ENCODE measurements at places on chromosomes 2 and 18. TPM values are rescaled to one million over a fixed set of nuclear protein-coding genes. Genes with fewer than 3 reads are reported as not detected.

DNA sequence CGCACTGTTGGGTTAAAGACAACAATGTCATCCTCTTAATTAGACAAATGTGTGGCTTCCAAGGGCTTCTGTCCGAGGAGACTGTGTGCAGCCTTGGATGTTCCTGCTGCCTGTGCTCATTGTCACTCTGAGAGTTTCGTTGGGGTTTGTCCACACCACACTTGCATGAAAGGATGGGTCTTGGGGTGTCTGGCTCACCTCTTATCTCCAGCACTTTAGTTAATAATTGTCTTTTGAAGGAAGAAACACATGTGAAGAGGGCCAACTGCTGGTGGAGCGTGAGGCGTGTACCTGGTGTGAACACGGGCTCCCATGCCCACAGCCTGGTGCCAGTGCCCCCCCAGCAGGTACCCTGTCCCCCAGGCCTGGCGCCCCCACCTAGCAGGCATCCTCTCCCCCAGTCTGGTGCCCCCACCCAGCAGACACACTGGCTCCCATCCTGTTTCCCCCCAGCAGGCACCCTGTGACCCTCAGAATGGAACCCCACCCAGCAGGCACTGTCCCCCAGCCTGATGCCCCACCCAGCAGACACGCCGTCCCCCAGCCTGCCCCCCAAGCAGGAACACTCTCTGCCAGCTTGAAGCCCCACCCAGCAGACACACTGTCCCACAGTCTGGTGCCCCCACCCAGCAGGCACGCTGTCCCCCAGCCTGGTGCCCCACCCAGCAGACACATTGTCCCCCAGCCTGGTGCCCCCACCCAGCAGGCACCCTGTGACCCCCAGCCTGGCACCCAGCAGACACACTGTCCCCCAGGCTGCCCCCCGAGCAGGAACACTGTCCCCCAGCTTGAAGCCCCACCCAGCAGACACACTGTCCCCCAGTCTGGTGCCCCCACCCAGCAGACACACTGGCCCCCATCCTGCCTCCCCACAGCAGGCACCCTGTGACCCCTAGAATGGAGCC, 96.3 kb upstream of the TMEM18 start:
- no peak for DNase-seq

GRCh38 chr2:135586148-135586547, 54.9 kb downstream of the R3HDM1 start:
- DNase-seq, result no peak

- DNase-seq, result peak; percentile 28
These were observed 10.7 kb downstream of the SPTBN1 start for GRCh38 chr2:54466870-54467269.

DNA sequence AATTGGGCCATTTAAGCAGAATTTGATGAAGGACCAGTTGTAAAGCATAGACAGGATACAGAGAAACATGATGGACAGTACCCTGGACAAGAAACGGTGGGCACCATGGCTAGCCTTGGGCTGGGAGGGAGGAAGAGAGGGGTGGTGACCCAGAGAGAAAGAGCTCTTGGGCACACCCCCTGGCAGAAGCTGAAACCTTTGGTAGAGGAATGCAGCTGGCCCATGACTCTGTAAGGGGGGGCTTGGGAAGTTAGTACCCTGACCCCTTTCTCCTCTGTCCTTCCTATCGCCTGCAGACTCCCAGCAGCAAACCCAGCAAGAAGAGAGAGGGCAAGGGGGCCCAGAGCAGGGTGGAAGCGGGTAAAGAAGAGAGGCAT, 32.6 kb downstream of the MRPL44 start:
- no peak for DNase-seq

- DNase-seq, result peak; percentile 71
These were observed 88.2 kb downstream of the GREB1L start for GRCh38 chr18:21330122-21330701.

GRCh38 chr2:36611316-36611990, 13.5 kb upstream of the FEZ2 start:
- no peak for DNase-seq

GRCh38 chr2:238916176-238916874, 68.4 kb downstream of the TWIST2 start:
- DNase-seq, result peak; percentile 55

DNA sequence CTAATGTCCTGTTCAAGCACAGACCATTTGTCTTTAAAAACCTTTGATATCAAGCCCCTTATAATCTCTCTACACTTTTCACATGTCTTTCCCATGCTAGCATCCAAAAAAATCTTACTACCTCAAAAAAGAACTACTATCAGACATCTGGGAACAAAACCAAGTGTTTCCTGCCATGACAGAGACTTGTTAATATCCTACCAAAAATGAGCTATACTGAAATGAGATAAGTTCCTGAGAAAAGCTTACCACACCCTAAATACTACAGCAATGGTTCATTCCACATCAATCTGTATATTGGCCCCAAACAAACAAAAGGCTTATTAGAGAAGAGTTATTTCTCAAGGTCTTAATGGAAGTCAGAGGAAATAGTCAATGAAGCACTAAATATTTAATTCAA, 230.1 kb downstream of the DYM start:
- DNase-seq, result peak; percentile 45

DNA sequence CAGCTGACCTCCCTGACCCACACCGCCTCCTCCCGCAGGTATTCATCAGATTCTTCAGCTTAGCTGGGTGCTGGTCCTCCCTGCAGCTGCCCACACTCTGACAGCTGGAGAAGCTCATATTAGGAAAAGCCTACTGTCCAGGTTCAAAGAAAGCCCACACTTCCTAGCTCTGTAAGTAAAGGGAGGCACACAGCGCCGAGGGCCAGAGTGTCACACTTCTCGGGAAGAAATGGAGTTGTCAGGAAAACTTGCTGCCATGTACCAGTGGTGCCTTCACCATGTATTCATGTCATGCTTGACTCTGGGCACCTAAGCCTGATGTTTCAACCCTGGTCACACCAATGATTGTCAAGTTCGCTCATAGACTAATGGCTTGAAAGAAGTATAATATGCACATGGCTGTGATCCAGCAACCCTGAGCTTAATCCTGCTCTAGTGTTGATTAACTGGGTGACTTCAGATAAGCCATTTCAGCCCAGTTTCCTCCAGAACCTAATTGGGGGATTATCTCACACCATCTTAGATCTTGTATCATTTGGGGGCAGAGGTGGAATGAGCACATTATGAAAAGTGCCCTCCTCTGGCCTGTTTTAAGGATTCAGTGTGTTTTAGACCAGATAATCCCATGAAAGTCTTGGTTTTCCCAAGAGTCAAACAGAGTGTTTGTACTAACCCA, 180.3 kb upstream of the PARD3B start:
- DNase-seq, result no peak

DNA sequence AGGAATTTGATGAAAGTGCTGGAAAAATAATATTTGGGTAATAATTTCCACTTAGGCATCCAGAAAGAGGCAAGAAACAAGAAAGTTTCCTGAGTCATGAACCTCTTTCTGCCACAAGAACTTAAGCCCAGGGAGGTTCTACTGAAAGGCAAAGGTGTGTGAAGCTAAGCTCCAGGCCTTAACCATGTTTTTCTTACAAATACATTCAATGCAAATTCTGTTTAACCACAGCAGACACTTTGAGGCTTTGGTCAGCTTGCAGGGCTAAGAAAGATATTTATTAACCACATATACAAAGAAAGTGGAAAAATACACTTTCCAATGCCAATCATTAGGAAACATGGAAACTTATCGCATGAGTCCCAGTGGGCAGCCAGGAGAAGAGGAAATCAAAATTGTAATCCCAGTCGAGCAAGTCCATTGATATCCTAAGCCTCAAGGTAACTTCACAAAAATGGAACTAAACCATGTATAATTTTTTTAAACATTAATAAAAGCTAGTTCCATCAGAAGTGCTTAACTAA, 68.3 kb downstream of the PIEZO2 start:
- DNase-seq, result no peak

DNA sequence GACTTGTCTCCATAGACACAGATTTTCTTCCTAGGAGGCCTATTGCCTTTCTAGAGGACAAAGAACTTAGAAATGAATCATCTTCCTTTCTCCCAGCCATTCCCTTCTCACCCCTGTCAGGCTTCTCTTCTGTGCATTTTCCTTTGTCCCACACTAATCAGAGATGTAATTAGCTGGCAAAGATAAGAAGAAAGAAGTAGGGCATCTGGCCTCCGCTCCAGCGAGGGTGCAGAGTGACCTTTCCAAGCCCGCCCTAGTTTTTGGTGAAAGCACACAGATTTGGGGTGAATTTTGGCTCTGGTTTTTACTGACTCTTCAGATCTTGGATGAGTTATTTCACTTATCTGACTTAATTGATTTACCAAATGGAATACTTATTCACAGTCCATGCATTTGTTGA, 626.5 kb downstream of the ZEB2 start:
- no peak for DNase-seq

DNA sequence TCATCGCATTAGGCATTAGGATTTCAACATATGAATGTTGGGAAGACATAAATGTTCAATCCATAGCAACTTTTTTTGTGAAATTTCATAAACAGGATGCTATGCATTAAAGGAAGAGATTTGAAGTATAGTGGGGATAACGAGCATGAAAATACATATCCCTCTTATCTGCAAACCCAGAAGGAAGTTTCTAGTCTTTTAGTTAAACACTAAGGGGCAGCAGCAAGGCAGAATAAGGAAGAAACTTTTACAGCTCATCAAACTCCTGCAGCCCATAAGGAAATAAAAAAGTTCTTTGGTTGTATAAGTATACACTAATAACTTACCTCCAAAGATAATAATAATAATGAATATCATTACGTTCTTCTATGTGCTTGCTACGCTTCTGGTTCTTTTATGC, 81.5 kb downstream of the CD226 start:
- no peak for DNase-seq

GRCh38 chr2:233915128-233915527, 2.0 kb upstream of the TRPM8 start:
- DNase-seq, result peak; percentile 16

DNA sequence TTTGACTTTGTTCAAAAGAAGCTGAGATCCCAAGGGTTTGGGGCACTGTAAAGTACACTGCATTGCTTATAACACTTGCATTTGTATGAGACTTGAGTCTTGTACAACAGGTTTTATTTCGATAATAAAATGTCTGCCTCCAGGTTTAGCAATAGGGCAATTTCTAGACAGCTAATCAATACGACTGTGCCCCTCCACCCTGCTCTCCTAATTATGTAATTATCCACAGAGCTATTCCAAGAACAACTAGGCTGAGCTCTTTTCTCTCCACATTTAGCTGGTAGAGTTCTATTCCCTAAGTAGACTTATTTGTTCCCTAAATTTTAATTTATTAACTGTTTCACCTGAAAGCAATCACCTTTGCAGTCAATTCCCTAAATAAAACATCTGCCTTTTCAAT, 52.9 kb upstream of the LINC00305 start:
- DNase-seq, result no peak

DNA sequence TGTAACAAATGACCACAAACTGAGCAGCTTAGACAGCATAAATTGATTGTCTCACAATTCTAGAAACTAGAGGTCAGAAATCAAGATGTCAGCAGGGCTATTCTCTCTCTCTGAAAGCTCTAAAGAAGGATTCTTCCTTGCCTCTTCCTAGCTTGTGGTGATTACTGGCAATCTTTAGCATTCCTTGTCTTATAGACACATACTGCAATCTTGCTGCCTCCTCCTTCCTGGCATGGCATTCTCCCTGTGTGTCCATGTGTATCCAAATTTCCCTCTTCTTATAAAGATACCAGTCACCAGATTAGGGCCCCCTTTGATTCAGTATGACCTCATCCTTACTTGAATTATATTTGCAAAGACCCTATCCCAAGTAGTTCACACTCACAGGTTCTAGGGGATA, 2.3 kb downstream of the ASB3 start:
- DNase-seq, result peak; percentile 62

- DNase-seq, result peak; percentile 99
These were observed 90.6 kb downstream of the TWIST2 start for GRCh38 chr2:238938401-238939055.

DNA sequence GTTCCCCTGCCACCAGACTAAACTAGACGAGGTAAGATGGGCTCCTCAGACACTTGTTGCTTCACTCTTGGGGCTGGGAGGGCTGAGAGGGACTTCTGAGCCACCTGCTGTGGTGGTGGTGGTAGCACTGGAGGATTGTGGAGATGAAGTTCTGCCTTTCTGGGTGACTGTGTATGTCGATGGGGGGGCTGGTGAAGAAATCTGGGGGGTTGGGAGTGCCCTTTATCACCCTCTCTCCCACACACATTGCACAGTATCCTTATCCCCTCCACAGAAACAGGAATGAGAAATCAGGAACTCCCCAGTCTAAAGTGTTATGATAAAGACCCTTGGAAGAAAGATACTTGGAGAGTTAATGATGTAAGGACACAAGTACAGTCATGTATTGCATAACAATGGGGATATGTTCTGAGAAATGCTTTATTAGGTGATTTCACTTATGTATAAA, 38.5 kb downstream of the HK2 start:
- peak; percentile 47 for DNase-seq

GRCh38 chr2:31151501-31151900, 13.3 kb upstream of the GALNT14 start:
- peak; percentile 23 for DNase-seq

GRCh38 chr2:61320181-61320580, 150.7 kb downstream of the USP34 start:
- DNase-seq, result no peak

DNA sequence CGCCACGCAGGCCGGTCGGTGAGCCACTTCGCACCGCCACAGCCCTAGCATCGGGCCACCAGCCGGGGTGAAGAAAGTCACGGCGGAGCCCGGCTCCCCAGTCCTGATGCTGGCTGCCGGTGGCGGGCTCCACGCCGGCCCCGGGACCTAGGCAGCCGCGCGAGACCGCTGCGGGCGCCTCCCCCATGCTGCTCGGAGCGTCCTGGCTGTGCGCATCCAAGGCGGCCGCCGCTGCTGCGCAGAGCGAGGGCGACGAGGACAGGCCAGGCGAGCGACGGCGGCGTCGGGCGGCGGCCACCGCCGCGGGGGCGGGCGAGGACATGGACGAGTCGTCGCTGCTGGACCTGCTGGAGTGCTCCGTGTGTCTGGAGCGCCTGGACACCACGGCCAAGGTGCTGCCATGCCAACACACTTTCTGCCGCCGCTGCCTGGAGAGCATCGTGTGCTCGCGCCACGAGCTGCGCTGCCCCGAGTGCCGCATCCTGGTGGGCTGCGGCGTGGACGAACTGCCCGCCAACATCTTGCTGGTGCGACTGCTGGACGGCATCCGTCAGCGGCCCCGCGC, 433 bp downstream of the SH3RF3 start:
- peak; percentile 66 for DNase-seq

- no peak for DNase-seq
These were observed 597.0 kb upstream of the NRXN1 start for GRCh38 chr2:51628917-51629316.

DNA sequence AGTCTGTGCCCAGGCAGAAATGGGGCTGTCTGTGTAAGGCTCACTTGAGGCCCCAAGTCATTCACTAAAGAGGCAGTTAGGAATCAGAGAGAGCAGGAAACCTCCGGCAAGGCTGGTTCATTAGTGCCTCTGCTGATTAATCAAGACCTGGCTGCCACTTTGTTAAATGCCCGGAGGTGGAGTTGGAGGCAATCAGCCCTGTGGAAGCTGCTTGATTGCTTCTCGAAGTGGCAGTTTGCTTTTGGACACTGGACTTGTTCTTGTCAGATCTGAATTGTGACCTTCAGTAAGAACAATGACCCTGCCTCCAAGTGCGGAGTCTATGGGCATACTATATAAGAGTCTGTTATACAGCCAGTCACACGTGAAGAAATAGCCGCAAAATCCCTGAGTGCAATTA, 183.9 kb upstream of the LINC00305 start:
- DNase-seq, result no peak

Gene RNU2-63P
- not detected for total RNA-seq

Gene BBS5
- 8.0 TPM for total RNA-seq

Gene DCC
- not detected for total RNA-seq

Gene MEP1B
- not detected for total RNA-seq

Gene ANTXR1
- 128 TPM for total RNA-seq

Gene SH3RF3
- total RNA-seq, result 5.2 TPM

Gene MEIS1
- total RNA-seq, result 21.4 TPM

Gene PLCD4
- 0.51 TPM for total RNA-seq

Gene FAM161A
- 0.76 TPM for total RNA-seq

Gene SLC20A1
- 153 TPM for total RNA-seq
